ENCODE measurements at places on chromosomes 2 and 18.

GRCh38 chr2:104213758-104214157, 640.2 kb upstream of the POU3F3 start:
- no peak for DNase-seq

DNA sequence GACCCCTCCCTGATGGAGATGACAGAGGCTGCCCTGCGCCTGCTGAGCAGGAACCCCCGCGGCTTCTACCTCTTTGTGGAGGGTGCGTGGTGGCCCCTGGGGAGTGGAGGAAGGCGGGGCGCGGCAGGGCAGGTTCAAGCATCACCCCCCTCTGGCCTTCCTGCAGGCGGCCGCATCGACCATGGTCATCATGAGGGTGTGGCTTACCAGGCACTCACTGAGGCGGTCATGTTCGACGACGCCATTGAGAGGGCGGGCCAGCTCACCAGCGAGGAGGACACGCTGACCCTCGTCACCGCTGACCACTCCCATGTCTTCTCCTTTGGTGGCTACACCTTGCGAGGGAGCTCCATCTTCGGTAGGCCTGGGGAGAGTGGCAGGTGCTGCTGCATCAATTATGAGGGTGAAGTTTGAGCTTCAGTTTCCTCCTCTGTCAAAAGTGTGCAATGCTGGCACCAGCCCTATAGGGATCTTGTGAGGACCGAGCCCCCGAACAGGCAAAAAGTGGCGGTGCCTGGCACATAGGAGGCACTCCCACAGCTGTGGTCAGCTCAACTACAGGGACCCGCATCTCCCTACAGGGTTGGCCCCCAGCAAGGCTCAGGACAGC, 2.2 kb downstream of the ALPI start:
- no peak for DNase-seq

GRCh38 chr2:101152272-101153076, 1.3 kb upstream of the TBC1D8 start:
- DNase-seq: peak; percentile 5

DNA sequence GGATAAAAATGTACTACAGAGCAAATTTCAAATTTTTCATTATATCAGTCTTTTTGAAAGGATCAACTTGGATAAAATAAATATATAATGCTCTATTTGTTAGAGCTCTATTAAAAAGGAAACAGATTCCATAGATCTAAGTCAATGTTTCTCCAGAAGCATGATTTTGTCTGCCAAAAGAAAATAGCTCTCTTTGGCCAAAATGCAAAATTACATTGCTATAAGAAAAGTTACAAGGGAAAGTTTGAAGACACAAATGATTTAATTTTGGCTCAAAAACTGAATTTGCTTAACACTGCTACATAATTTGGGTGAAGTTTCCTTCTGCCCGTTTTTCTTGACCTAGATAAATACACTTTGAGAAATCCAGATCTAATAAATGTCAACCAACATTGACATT, 15.7 kb downstream of the C2orf69 start:
- no peak for DNase-seq

GRCh38 chr2:205975082-205975949, 110.7 kb downstream of the INO80D start:
- no peak for DNase-seq

DNA sequence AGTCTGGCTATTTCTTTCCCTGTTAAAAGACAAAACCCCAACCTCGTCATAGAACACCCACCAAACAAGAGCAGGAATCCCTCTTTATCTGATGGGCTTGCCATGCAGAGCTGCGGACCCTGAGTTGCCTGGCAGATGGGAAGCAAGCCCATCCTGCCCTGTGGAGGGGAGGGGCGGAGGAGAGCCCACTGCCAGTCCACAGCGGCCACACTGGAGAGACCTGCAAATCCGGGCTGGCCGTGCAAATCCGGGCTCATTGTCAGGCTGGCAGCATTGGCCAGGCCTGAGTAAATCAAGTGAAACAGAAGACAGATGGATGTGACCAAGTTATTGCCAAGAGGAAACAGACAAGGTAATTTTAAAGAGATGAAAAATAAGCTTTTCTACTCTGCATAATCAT, 22.0 kb downstream of the MYL12B start:
- DNase-seq: no peak

GRCh38 chr2:151669585-151670081, 64.6 kb downstream of the NEB start:
- peak; percentile 1 for DNase-seq

DNA sequence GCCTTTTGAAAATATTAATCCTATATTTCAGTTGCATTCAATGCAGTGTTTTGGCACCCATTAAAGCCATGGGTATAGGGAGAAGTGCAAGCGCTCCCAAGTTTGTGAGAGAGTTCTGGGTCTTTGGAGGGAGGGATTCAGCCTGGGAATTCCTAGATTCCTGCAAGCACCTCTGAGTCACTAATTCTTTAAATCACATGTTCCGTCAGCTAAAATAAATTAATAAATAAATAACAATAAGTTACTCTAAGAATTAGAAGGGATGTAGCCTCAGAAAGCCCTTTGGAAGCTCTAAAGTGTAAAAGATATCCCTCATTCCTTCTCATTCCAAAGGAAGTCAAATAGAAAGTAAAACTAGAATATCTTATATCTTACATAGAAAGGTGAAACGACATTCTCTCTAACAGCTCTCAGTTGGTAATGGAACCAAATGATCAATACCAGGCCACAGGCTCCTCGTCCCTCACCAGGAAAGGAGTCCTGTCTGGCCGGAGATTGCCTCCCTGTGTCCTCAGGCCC, 222.4 kb upstream of the RBBP8 start:
- no peak for DNase-seq

DNA sequence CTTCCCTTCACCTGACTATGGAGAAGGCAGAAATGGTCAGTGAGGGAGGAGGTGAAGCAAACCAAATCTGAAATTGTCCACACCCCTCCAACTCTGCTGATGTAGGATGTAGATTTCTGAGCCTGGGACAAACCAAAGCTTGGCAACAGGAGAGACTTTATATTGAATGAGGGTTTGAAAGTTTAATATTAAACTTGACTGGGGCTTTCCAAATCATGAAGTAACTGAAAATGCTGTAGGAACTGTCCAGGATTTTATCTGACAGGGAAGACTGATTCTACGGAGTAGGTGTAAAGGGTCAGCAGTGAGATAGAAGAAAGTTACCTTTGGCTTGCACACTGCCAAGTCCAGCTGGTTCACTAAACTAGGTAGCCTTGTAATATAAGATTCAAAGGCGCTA, 194.5 kb downstream of the TDRD15 start:
- no peak for DNase-seq

GRCh38 chr18:48390641-48391040, 18.5 kb downstream of the ZBTB7C start:
- DNase-seq: no peak

DNA sequence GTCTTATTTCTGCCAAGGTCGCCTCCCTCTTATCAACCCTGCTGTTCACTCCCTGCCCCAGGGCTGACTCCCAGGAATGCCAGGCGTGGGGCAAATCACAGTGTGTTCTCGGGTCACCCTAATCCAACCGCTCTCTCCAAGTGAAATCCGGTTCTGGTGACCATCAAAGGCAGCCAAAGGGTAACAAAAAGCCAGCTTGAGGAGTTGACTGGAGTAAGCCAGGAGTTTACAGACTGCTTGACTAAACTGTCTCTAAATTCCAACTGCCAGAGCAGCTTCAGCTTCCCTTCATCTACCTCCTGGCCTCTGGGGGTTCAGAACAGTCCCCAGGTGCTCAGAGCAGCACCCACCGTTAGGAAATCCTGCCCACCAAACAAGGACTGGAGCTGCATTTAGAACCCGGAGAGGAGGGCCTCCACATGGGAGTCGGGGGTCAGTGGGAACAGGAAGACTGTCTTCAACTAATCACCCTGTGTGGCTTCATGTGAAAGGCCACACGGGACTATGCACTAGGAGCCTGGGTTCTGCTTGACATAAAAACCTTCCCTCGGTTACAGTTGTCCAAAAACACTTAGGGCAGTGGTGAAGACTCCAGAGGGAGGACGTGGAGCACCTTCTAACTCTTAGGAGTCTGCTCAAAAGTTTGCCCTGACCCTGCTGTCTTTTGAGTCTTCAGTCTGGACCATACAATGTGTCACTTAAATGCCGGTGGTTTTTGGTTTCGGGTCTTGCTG, 24.2 kb upstream of the MCFD2 start:
- no peak for DNase-seq

DNA sequence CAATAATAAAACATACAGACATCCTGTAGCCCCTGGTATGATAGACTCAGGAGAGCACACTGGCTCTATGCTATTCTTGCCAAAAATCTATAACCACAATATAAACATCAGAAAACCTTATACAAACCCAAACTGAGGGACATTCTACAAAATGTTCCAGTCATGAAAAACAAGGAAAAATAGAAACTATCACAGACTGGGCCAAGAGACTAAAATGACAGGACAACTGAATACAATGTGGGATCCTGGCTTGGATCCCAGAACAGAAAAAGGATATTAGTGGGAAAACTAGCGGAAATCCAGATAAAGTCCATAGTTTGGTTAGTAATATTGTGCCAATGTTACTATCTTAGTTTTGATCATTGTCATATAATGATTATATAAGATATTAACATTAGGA, 29.6 kb upstream of the EPAS1 start:
- no peak for DNase-seq

DNA sequence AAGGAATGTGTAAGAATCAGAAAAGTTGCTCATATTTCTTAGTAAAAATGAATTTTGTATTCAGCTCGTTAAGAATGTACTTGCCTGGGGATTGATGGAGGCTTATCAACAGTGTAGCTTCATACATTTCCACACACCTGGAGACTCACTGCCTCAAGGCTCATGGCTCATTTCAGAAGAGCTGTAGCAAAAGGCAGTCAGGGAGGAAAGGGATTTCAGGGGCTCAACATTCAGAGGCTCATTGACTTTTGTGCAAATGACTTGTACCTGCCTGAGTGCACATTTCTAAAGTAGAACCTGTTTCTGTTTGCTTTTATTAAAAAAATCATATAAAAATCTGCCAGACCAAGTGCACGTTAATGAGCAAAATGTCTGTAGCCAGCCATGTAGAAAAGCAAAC, 304.4 kb downstream of the KCNS3 start:
- DNase-seq: no peak

DNA sequence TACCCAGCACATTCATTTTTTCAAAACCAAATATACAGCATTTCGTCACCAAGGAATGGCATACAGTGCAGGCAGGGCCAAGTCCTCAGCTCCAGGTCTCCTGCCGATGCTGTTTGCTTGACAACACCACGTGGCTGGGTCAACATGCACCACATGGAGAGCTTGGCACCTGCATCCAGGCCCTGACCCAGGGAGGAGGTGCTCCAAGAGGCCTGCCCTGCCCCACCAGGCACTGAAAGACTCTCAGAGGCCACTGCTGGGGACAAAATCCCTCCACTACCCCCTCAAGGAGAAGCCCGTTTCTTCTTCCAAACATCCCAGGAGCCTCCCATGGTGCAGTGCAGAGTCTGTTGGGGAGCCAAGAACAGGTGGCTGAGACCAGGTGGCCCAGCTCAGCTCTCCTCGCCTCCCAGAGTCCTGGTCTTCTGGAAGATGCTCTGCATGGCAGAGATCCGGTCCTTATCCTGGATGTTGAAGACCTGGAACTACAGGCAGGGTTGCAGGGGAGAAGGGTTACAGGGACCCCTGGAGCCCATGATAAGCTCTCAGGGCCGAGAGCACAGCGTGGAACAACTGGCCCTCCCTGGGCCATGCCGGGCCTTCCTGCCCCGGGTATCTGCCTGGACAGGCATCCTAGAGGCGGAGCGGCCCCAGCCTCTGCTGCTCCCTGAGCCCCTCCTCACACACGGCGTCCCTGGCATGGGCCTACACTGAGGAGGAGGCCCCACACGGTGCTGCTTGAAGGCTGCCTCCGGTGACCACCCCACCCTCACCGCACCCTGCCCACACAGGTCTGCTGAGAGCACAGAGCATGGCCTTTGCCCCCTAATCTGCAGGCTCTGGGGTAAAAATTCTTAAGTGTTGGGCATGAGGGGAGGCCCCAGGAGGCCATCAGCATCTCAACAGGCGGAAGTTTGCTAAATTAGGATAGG, 9.0 kb downstream of the MAB21L4 start:
- DNase-seq: no peak

- no peak for DNase-seq
These were observed 258.6 kb downstream of the TNS1 start for GRCh38 chr2:217743966-217744761.

DNA sequence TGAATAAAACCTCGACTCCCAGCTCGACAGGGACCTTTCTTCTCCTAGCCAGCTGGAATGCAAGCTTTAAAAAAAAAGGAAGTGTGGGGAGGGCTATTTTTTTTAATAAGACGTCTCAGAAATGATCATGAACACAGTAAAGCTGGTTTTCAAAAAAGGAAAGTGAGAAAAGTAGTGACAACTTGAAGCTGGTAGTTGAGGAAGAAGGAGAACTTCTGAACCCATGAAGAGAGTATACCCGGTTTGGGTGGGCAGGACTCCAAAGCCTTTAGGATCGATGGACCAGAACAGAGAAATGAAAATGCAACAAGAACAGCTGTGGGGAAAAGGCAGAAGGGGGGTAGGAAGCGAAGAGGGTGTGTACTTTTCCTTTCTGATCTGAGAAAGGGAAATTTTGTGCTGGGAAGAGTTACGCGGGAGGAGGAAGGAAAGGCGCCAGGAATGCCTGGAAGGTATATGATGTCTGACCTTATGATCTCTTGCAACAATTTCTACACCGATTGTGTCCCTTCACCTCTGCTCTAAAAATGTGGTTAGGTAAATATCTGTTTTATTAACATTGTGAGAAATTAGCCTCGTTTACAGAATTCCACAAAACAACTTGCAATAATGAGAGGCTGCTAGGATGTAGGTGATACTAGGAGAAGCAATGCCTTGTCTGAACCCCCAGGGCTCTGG, 22.6 kb upstream of the CYP1B1 start:
- DNase-seq: no peak

DNA sequence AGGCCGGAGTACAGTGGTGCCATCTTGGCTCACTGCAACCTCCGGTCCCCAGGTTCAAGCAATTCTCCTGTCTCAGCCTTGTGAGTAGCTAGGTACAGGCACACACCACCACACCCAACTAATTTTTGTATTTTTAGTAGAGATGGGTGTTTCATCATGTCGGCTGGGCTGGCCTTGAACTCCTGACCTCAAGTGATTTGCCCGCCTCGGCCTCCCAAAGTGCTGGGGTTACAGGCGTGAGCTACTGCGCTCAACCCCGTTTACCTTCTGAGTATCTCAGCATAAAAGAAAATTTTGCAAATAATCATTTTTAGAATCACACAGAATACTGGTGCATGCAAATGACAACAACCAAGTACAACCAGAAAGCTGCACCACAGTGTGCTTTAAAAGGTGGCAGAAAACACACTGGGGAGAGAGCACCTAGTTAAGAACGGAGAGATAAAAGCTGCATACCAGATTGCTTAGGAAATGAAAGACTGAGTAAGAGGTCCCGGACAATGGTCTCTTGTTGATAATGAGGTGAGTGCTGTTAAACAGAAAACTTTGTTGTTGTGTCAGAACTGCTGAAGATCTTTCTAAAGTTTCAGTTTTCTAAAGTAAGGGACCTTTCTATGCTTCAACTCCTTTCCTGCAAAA, 189.6 kb downstream of the ACTR3 start:
- DNase-seq: no peak

GRCh38 chr2:10795508-10796046, 17.0 kb downstream of the PDIA6 start:
- DNase-seq: no peak
